ENCODE measurements at places on chromosomes 2 and 18.
A peak's percentile ranks its signal among the peaks of the same experiment; 100 is the strongest.

DNA sequence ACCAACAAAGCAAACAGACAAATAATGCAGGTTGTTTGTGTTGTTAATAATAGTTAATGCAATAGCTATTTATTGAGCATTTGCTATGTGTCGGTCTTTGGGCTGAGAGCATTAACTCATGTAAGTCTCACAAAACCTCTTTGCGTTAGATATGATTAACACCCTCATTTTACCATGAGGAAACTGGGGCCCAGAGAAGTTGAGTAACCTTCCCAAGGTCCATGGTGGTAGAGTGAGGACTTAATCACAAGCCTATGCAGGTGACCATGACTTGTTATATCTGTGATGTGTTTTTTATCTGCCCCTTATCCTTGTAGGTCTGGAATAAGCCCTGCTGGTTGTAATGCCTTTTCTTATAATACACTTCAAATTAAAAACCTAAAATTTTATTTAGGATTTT is 124.5 kb upstream of the FAM136A start:
- DNase-seq = no peak

DNA sequence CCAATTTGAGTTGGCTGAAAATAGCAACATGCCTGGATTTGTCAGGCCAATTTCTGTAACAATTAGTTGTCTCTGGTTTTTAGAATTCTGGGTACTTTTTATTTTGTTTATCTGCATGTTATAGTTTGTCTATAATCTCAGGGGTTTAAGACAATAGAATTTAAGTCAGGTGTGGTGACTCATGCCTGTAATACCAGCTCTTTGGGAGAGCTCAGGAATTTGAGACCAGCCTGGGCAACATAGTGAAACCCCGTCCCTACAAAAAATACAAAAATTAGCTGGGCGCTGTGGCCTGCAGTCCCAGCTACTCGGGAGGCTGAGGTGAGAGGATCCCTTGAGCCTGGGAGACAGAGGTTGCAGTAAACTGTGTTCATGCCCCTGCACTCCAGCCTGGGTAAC is 114.4 kb upstream of the GLS start:
- peak; percentile 36 for DNase-seq

DNA sequence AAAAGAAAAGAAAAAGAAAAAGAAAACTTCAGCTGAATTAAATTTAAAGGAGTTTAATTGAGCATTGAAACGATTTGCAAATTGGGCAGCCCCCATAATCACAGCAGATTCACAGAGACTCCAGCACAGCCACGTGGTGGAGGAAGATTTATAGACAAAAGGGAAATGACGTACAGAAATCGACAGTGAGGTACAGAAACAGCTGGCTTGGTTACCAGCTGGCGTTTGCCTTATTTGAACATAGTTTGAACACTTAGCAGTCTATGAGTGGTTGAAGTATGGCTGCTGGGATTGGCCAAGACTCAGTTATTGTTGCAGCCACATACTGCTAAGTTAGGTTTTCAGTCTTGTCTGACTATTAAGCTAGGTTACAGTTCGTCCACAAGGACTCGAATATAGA is 312.2 kb upstream of the SLC14A2 start:
- no peak for DNase-seq

DNA sequence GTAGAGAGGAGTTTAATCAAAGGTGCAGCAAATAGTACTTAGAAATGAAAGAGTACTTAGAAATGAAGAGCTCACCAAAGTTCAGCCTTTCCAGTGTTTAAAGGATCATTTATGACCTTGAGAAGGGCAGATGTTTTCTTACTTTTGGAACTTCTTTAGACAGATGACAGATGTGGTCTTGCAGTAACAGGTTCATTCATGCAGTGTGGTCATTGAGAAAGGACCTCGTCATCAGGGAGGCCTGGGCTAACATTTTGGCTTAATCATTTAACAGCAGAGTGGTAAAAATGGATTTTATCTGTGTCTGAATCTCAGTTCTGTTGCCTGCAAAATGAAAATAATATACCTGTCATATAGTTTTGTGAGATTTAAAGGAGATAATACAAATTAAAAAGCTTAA is 75.1 kb upstream of the NT5C1B start:
- peak; percentile 17 for DNase-seq

GRCh38 chr2:198525211-198525969 is 721.0 kb downstream of the PLCL1 start:
- DNase-seq = no peak

DNA sequence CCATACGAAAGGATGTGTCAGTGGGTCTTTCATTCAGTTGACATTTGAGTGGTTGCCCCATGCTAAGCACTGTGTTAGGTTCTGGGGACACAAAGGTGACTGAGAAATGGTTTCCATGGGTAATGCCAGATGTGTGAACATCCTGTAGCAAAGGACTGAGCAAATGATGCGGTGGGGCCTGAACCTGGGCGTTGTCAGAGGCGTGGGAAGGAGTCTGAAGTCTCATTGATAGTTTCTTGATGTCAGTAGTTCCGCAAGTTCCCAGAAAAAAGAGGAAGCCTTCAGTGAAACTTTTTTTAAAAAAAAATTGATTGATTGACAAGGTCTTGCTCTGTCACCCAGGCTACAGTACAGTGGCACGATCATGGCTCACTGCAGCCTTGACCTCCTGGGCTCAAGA is 56.9 kb downstream of the LIMS1 start:
- DNase-seq = no peak

DNA sequence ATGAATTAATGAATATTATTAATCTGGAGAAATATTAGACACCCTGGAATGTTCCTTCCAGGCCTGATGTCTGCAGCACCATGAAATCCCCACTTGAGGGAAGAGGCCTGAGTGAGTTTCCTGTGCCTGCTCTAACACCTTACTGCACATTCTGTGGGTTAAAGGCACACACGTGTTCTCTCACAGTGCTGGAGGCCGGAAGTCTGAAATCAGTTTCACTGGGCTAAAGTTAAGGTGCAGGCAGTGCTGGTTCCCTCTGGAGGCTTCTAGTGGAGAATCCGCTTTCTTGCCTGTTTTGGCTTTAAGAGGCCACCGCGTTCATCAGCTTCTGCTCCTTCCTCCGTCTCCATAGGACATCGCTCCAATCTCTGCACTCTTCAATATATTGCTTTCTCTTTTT is 48.7 kb downstream of the ACKR3 start:
- DNase-seq = no peak
